ENCODE measurements at places on chromosomes 12 and 14.

- DNase-seq, result no peak
Observed at GRCh38 chr12:122402264-122402663, 20.2 kb downstream of the CLIP1 start.

DNA sequence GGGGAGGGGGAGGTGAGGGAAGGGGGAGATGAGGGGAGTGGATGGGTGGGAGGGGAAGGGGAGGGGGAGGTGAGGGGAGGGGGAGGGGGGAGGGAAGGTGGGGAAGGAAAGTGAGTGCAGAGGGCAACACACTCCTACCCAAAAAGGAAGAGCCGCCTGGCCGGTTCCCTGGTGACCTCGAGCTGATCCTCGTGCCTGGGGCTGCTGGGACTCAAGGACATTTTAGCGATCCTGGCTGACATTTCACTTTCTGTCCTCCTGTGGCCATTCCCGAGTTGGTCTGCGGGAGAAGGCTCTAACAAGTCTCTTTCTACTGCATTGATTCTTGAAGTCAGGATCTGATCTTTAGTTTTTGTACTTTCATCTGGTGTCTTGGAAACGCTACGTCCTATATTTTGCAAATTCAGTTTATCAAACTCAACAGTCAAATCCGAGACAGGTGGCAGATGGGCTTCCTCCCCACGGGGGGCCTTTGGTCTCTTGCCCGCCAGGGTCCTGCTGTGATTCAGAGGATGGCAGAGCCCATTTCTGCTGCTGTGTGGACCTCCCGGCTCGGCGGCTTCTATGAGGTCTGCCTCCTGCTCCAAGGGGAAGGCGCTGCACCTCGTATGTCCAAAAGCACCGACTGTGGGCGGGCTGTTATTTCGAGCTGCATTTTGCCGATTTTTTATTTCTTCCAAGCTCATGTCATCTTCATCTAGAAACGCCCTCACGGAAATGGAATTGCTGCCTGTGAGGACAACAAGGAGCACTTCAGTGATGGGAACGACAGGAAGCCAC lies 19.1 kb downstream of the PGAM5 start:
- DNase-seq, result peak; percentile 35

- no peak for DNase-seq
Observed at GRCh38 chr12:114220311-114220710, 185.6 kb downstream of the TBX5 start.

GRCh38 chr12:109544955-109545531 lies 28.3 kb downstream of the MMAB start:
- peak; percentile 31 for DNase-seq

- no peak for DNase-seq
Observed at GRCh38 chr14:74140374-74140850, 55.7 kb downstream of the LIN52 start.

DNA sequence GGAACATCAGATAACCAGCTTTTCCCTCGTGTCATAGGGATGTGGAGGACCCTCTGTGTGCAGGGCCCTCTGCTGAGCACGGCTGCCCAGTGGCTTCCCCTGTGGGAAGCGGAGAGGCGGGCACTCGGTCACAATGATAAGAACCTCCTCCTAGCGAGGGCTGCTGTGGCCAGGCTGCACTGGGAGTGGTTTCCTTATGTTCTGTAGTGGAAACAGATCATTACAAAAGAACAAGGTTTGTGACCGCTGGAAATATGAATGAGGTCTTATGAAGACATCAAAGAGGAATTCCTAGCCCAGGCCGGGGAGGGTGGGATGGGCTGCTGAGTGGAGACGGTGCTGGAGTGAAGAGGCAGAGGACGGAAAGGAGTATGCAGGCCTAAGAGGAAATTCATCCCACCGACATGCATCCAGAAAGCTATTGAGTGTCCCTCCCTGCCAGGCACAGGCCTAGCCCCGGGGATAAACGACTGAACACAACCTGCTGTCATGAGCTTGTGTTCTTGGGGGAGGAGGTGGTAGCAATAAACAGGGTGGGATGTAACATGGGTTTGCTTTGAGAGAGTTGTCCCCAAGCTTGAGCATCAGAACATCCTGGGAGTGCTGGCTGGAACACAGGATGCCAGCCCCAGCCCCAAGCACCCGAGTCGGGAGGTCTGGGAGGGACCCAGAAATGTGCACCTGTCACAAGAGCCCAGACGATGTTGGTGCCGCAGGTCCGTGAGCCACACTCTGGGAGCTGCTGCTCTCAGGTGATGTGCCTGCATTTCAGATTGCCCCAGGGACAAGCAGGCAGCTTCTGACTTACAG lies 37.5 kb downstream of the FZD10 start:
- no peak for DNase-seq

- no peak for DNase-seq
Observed at GRCh38 chr12:85253853-85254252, 26.2 kb upstream of the ALX1 start.

GRCh38 chr12:94157981-94158411 lies 9.6 kb downstream of the PLXNC1 start:
- no peak for DNase-seq

GRCh38 chr12:18101043-18101442 lies 11.1 kb upstream of the RERGL start:
- DNase-seq, result no peak

GRCh38 chr14:97854918-97855317 lies 1057.7 kb downstream of the VRK1 start:
- DNase-seq, result no peak

GRCh38 chr12:94157181-94157580 lies 8.8 kb downstream of the PLXNC1 start:
- DNase-seq, result no peak

DNA sequence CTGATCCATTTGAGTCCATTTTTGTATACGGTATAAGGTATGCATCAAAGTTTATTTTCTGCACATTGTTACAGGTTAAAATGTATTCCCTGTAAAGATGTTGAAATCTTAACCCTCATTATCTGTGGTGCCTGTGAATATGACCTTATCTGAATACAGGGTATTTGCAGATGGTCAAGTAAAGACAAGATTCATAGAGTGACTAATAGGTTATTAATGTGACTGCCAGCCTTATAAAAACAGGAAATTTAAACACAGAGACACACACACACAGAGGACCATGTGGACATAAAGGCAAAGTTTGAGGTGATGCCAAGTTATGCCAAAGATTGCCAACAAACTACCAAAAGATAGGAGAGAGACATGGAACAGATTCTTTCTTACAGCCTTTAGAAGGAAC lies 347.2 kb upstream of the DCN start:
- DNase-seq, result no peak

- no peak for DNase-seq
Observed at GRCh38 chr12:269191-269590, 6.6 kb upstream of the SLC6A13 start.

- DNase-seq, result no peak
Observed at GRCh38 chr14:70514168-70515069, 20.4 kb downstream of the ADAM20 start.

DNA sequence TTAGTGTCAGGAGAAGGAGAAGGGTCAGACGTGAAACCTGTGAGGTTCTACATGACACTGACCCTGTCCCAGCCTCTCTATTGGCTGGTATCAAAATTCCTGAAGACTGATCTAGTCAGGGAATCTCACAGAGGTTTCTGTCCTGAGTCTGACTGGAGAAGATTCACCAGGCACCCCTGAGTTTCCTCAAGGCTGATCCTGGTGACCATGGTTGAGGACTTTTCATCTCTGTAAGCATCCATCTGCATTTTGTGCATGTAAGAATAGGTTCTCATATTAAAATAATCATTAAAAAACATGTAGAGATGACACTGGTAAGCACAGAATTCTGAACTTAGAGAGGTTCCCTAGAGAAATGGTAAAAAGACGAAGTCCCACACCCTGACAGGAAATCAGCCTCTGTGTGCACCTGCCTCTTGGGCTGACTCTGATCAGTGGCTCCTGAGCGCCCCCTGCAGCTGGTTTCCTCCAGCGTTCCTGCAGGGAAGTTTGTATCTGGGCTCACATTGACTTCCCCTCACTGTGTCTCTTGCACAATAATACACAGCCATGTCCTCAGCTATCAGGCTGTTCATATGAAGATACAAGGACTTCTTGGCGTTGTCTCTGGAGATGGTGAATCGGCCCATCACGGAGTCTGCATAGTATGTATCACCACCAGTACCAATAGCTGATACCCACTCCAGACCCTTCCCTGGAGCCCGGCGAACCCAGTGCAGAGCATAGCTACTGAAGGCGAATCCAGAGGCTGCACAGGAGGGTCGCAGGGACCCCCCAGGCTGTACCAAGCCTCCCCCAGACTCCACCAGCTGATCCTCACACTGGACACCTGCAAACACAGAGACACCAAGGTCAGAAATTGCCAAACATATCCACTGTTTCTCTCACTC lies 991.9 kb downstream of the TMEM121 start:
- no peak for DNase-seq

- peak; percentile 40 for DNase-seq
Observed at GRCh38 chr14:75428230-75429104, 645 bp downstream of the JDP2 start.

DNA sequence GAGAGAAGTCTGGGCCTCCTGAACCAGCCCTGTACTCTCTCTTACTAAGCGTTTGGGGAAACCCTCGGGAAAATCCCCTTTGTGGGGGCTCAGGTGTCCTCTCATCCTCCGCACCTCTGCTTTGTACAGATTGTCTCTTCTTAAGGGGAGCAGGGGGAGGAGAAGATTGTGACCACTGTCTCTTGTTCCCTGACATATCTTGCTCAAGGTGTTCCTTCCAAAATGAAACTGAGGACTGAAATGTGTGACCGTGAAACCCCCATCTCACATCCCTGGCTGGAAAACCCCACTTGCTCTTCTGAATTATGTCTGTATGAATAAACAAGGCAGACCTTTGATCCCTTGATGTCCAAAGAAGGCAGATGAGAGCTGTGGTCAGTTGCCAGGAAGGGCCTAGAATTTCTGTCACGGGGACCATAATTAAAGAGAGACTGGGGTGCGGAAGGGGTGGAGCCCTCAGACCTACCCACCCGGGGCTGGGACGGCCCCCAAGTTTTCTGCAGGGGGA lies 369.8 kb downstream of the AACS start:
- no peak for DNase-seq

GRCh38 chr14:100670017-100670752 lies 56.5 kb upstream of the DLK1 start:
- DNase-seq, result no peak

DNA sequence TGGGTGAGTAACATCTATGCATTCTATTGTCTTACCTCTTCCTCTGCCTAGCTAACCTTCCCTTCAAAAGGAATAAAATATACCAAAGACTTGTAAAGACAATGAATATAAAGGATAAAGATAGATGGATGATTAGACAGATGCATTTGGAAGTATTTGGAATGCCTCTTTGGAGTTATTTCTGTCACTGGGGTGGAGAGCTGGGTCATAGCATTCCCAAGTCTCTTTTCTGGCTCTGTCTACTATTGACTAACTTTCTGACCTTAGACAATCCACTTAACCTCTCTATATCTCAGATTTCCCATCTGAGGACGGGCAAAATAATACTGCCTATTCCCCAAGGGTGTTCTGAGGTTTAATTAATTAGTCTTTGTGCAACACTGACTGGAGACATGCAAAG lies 517.4 kb downstream of the DIO2 start:
- DNase-seq, result no peak

DNA sequence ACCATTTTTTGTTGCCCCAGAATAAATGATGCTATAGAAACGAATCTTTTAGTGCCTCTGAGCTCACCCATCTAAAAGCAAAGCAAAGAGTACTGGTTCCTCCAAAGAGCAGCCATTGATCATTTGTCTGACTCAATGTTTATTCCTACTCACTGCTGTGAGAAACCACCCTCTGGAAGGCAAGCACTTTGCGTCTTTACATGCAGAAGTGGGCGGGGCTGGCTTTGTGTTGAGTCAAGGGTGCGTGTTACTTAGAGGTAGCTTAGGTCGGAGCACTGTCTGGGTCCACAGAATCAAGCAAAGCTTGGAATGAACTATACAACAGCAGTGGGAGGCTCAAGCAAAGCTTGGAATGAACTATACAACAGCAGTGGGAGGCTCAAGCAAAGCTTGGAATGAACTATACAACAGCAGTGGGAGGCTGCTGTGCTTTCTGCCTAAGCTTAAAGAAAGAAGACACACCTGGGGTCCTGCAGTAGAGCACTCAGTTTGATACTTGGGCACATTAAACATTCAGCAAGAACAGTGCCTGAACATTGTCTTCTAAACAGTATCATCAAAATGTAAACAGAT lies 77.2 kb upstream of the PRICKLE1 start:
- DNase-seq, result no peak

DNA sequence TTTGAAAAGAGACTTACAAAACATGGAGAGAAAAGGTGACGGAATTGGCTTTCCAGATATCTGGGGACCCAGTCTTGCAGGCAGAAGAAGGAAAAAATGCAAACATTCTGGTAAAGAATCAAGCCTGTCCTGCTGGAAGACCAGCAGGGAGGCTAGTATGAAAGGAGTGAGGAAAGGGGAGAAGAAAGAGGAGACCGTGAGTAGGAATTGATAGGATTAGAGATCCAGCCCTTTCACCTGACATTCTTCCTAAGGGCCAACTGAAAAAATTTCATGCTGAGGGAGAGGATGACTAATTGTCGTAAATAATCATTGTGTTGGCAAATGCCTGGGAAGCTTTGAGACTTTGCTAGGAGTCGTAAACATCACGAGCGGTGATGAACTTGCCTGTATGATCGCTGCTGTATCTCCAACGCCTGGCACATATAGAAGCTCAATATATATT lies 12.1 kb downstream of the BHLHE41 start:
- DNase-seq, result peak; percentile 54

DNA sequence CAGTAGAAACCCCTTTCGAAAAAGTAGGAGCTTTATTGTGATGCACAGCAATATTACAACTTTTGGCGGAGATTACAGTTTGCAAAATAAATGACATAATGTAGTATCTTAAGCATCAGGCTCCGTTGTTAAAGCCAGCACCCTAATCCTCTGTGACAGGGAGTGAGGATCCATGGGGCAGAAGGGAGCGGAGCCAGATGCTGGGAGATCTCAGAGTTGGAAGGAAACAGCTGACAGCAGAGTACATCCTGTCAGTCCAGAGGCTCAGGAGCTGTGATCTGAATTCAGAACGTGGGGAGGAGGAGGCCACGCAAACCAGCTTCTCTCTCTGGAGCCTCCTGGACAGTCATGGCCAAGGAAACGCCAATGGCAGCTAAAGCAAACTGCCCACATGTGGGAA lies 55.7 kb downstream of the TMTC1 start:
- DNase-seq, result no peak

DNA sequence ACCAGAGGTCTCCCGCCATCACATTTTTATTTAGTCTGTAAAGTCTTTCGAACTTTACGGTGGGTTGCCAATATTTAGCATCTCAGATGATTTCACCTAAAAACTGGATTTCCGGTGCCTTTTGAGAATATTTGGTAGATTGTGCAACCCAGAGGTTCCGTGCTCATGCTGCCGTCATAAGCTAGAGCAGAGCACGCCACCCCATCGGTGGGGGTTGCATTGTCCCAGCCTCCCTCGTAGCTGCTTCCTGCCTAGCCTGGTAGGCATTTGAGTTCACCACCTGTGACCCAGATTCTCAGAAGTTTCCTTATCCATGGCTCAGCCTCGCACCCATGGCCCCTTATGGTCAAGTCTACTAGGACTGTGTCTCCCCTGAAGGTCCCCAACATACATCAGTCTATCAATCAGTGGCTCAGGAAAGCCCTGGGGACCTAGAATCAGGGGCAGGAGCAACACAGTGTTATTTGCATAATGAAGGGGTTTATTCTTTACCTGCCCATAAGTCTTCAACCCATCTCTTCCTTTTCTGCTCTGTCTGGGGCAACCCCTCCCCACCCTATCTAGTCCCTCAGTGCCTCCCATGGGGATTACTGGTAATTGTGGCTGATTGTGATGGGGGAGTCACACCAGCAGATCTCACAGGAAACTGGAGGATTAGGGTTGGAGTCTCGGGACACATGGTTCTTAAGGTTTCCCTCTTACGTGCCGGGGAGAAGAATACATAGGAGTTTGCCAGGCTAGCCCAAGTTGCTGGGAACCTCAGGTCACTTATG lies 152.3 kb downstream of the PHETA1 start:
- DNase-seq, result no peak

- no peak for DNase-seq
Observed at GRCh38 chr12:6166808-6167207, 33.4 kb upstream of the CD9 start.

Data from ACHN (cell line).